ENCODE measurements at places on chromosomes 11 and 22. TPM values are rescaled to one million over a fixed set of nuclear protein-coding genes. Genes with fewer than 3 reads are reported as not detected.

DNA sequence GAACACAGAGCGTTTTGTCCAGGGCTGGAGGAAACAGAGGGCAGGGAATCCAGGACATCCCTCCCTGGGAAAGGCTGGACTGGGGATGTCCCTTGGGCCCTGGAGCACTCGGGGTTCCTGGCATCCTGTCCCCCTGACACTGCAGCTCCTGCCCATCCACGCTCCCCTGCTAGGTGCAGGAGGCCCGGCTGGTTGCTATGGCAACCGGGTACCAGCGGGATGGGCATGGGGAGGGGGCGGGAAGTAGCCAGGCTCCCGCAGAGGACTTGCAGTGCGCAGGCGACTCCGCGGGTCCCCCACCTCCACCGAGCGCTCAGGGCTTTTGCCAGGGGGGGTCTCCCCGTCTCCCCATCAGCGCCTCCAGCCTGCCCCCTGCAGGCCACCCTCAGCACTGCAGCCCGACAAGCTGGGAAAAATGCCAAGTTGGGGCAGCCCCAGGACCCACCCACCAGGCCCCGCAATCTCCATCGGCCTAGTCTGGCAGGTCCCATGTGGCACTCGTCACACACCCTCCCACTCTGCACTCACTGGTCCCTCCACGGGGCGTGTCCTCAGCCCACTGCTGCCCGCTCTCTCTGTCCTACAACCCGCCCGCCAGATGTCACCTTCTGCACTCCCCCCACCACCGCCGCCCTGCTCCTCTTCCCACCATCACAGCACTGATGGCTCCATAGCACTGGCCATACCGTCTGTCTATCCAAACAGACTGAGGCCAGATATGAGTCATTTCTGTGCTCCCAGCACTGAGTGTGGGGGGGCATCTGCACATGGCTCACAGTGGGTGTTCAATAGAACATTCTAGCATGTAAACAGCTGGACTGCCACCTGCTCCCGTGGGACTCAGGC, 31.5 kb downstream of the KIAA0930 start:
- peak; percentile 63 for DNase-seq

GRCh38 chr11:35923452-35923851, 20.4 kb upstream of the LDLRAD3 start:
- DNase-seq = no peak

DNA sequence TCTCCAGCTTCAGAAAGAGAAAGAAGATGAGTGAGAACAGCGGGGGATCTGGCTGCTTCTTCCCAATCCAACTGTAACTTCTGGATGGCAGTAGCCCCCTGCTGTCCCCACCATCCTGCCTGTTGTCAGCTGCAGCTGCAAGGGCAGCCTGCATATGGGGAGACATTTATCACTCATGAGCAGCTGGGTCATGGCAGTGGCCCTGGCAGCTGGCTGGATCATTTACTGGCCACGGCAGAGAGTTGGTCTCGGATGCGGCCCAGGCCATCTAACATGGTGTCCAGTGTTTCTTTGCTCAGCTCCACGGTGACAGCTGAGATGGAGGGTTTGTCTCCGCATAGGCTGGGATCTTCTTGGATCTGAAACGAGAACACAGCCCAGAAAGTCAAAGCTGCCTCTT, 14.8 kb downstream of the COMMD9 start:
- no peak for DNase-seq

DNA sequence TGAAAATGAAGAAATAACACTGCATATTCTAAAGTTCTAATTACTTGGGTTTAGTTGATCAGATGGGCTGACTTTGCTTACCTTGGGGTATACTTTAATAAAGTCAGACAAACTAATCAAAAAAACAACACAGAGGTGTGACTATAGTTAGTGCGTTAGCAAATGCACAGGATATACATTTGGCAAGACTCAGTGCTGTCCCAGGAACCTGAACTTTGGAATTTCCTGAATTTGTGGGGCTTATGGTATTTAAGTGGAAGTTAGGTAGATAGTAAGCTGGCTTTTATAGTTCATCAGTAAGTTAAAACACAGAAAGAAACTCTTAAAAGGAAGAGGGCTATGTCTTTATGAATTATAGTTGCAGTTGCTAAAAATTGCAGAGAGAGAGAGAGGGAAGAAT, 302.6 kb upstream of the DDI1 start:
- no peak for DNase-seq

- DNase-seq = no peak
Observed at GRCh38 chr11:26929806-26930517, 64.0 kb upstream of the FIBIN start.

DNA sequence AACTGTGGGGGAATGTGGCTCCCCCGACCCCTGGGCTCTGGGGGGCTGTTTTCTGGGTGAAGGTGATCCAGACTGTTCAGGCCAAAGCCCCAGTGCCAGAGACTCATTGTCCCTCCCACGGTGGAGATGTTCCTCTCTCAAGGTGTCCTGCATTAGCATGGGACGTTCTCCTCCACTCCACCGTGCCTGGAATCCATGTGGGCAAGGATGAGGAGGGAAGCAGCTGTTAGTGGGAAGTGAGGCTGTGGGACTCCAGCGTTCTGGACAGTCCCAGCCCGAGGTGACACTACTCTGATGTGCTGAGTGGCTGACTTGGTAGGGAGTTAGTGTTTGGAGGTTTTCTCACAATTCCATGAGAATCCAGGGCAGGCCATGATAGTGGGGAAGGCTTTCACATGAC, 31.4 kb upstream of the CLDN5 start:
- no peak for DNase-seq

GRCh38 chr11:72823105-72823804, 9.0 kb downstream of the ATG16L2 start:
- DNase-seq = peak; percentile 59

- no peak for DNase-seq
Observed at GRCh38 chr11:83054001-83054400, 17.7 kb downstream of the RAB30 start.

DNA sequence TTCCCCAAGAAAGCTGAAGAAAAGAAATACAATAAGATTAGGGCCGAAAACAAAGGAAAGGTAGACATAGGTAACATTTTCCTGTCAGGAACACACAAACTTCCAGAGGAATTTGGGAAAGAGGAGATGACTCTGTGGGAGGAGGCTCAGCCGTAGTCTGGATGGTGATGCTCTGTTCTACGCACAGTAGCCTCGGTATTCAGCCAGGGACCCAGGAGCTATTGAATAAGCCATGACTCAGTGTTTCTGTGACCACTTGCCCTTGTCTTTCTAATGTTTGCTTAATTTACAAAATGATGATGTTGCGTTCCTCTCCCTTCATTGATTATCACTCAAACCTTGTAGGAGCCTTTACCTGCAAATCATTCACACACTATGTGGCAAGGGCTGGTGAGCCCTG, 745.0 kb downstream of the NTM start:
- DNase-seq = no peak

GRCh38 chr11:126791446-126791845, 209.1 kb downstream of the KIRREL3 start:
- DNase-seq = no peak

MYOD1 gene
- total RNA-seq = not detected

FADS2 gene
- 140 TPM for total RNA-seq

DRD4 gene
- total RNA-seq = 4.1 TPM

NCAM1 gene
- 84.7 TPM for total RNA-seq

OR6T1 gene
- total RNA-seq = not detected

PLA2G3 gene
- total RNA-seq = not detected
